ENCODE measurements at places on chromosomes 2 and 18.

DNA sequence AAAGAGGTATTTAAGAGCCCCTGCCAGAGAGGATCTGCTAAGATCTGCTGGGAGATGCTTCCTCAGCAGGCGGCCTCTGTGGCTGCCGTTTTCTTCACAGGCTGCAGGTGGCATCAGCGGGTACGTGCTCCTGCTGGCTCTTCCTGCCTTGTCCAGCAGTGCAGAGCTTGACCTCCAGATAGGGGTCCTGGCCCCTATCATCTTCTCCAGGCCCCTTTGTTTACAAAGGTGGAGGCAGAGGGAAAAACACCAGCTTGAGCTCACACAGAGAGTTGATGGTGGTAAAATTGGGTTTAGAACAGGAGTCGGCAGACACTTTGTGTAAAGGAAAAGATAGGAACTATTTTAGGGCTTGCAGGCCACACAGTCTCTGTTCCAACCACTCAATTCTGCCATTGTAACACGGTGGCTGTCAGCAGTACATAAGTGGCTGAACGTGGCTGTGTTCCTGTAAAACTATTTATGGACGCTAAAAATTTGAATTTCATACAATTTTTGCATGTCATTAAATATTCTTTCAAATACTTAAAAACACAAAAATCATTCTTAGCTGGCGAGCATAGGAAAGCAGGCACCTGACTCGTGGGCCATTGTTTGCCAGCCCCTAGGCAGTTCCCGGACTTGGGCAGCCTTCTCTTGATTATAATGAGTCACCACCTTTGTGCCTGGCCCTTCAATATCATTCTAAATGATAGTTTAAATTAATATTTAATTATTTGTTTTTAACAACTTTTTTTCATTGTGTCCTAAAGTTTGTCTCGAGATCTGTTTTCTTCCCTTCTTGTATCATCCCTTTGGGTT lies 98.2 kb upstream of the B3GNT7 start:
- DNase-seq, result peak; percentile 33

DNA sequence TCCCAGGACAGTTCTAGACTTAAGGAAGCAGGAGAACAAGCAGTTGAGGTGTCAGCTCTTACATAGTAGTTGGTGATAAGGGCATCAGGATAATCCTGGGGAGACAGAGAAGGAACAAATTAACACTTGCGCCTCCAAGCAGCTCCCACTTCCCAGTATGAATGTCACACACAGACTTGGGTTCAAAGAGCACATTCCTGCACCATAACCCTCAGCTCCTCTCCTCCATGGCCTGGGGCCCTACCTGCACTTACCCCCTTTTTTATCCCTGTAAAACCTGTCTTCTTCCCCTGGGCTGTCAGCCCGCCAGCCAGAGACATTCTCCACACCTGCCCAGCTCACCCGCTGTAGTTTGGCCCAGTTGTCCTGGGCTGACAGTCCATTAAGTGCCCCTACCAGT lies 3.9 kb upstream of the UCN start:
- DNase-seq, result no peak

DNA sequence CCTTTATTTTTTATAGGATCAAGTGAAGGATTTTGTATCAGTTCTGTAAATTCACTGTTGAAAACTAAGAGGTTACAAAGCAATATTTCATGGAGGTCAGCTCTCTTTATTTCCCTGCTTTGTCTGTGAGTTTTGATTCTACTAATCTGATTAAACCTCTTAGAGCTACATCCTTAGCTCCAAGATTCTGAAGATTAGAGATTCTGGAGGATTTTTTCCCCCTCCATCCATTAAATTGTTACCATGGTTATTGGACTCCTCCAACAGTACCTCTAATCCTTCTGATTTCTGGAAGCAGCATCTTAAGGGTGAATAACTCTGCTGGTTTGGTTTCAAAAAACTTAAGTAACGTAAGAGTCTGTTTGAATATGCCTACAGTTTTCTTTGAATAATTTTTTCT lies 110.0 kb downstream of the TANC1 start:
- DNase-seq, result no peak

GRCh38 chr2:45265336-45265735 lies 256.1 kb upstream of the SIX2 start:
- DNase-seq, result no peak

DNA sequence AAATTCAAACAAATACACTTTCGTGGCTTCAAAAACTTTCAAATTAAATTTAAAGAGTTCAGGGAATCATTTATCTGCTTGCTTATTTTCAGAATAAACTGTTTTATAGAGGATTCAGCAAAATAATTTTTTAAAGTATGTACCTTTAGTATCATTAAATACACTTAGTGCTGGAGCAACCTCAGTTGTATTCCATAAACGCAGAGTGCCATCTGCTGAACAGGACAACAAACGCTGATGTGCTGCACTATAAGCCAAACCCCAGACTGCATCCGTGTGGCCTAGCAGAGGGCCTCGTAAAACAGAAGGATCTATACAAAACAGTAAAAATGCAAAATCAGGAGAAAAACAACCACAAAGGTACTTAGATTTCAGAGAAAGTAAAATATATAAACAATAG lies 108.6 kb downstream of the STRN start:
- DNase-seq, result no peak

All from NCI-H2227 treated with DMSO at 0.1 percent for 48 hours (cell line).